Kidney glomerular epithelial cell (primary cell): ENCODE measurements at places on chromosomes 4 and X.
A peak's percentile ranks its signal among the peaks of the same experiment; 100 is the strongest.

- DNase-seq, result no peak
Observed at GRCh38 chr4:140893939-140894338, 137.8 kb upstream of the TBC1D9 start.

- no peak for DNase-seq
Observed at GRCh38 chrX:39677978-39678791, 419.6 kb downstream of the BCOR start.

DNA sequence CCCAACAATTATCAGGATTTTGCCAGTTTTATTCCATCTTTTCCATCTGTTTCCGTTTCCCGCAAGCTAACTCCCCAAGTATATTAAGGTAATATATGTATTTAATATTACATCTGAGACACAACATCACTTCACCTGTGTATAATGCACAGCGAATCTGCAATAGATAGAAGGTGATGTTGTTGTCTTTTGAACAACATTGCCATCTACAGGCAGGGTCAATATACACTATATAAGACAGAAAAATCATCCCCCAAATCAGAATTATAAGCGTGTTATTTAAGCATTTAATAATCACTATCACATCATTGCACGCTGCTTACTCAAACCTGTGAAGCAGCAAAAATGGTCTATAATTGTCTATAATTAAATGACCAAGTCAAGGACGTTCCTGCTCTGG lies 1115.5 kb downstream of the NLGN4X start:
- DNase-seq, result no peak

GRCh38 chr4:20859097-20859781 lies 159.0 kb downstream of the PACRGL start:
- DNase-seq, result no peak

GRCh38 chrX:150731795-150732194 lies 38.6 kb downstream of the MTMR1 start:
- DNase-seq, result peak; percentile 36

DNA sequence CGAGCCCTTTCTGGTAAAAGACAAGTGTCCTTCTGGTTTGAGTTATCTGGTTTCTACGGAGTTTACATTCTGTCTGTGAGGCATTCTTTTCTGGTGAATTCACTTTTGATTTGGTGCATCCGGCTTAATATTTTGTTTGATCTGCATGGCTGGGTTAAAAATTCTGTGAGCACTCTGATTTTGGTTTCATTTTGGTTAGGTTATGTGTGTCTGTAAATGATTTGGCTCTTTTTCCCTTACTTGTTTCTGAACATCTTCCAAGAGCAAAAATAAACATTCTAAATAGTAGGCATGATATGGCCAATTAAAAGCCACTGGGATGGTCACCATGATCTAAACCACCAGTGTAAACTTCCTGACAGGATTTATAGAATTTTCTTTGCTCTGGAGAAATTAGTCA lies 85.7 kb upstream of the PTPN13 start:
- peak; percentile 72 for DNase-seq
